ENCODE measurements at places on chromosomes 7 and 10.

DNA sequence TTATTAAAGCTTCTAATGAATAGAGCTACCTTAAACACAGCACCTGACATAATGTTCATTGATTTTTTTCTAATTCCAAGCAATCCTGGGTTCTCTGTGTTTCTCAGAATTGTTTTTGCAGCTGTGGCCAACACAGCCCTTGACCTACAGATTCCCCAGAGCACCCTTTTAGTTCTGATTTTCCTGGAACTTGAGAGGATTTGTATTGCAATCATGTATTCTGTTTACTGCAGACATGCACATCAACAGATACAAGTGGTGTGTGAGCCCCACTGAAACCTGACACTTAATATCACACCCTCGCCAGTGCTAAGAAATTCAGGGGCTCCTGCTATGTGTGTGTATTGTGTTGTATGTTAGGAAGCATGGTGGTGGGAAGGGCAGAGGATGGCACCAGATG is 344.2 kb upstream of the POM121L12 start:
- no peak for DNase-seq

DNA sequence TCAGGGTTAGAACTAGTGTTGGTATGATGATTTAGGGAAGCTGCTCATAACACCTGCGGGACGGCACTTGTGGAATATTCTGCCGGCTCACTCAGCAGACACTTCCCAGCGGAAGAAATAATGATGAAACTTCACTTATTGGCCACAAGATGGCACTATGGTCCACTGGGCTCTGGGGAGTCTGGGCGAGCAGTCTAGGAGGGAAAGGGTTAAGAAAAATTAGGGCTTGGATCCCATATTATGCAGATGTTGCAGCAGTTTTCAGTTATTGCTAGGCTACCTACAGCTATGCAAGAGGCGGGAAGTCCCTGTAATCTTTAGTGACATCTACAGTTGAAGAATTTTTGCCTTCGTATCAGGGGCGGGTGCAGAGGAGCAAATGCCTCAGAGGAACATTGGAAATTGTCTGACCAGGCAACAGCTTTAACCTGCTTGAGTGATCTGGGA is 238.7 kb upstream of the PRSS58 start:
- peak; percentile 68 for DNase-seq

- no peak for DNase-seq
These were observed 70.0 kb downstream of the PRKG1 start for GRCh38 chr10:51144161-51144781.

- no peak for DNase-seq
These were observed 31.2 kb downstream of the ERLIN1 start for GRCh38 chr10:100154666-100155065.

GRCh38 chr10:114767101-114767985 is 54.2 kb upstream of the FHIP2A start:
- DNase-seq = no peak

DNA sequence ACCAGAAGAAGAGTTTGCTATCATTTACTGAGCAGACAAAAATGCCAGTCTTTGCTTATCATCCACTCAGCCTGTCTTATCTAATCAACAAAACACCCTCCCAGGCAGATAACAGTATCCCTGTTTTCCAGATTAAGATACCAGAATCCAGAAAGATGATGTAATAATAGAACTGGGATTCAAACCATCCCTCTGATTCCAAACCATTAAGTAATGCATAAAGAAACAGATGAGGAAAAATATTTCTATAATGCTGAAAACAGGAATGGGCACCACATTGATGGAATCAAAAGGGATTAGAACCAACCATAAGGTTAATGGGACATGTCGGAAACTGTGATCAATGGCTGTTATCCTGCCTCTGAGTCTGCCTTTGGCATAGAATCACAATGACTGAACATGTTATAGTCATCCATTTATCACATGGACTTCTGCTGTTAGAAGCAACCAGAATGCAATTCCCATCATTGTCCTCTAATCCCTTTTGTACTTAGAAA is 92.1 kb upstream of the RSU1 start:
- DNase-seq = no peak

- no peak for DNase-seq
These were observed 66.7 kb downstream of the ARL4A start for GRCh38 chr7:12754179-12754578.

DNA sequence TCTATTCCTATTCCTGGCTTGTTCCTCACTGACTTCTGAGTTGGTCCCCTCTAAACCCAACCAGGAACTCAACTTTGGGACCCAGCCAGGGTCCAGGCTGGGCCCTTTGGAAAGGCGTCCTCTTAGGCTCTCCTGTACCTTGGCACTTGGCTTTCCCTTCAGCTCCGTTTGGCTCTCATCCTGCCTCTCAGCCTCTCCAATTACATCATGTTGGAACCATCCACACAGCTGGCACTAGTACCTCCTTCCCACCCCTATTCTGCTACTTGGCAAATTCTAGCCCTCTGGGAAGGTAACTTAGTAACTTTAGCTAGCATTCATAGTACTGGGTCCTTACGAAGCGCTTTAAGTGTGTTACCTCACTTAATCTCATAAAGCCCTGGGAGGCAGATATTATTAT is 205.3 kb upstream of the HABP2 start:
- no peak for DNase-seq

GRCh38 chr10:68235581-68235980 is 3.7 kb upstream of the ATOH7 start:
- DNase-seq = no peak

DNA sequence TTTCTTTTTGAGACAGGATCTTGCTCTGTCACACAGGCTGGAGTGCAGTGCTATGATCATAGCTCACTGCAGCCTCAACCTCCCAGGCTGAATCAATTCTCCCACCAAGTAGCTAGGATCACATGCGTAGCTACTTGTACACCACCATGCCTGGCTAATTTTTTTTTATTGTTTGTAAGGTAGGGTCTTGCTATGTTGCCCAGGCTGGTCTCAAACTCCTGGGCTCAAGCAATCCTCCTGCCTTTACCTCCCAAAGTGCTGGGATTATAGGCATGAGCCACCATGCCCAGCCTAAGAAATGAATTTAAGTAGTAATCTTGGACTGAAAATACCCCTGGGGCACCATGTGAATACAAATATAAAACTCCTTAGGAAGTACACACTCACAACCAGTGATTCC is 5.8 kb downstream of the NUDT13 start:
- no peak for DNase-seq

- no peak for DNase-seq
These were observed 468 bp upstream of the IRF5 start for GRCh38 chr7:128937271-128937646.

DNA sequence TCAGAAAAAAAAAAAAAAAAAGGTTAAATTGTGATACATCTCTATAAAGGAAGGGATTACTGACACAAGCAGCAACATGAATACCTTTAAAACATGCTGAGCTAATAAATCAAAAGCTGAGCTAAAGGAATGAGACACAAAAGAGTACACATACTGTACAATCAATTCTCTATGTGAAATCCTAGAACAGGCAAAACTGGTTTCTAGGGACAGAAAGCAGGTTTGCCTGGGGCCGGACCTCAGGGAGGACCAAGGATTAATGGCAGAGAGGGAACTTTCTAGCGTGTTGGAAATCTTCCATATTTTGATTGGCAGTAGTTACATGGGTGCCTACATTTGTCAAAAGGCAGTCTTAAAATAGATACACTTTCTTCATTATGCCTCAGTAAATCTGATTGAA is 52.5 kb downstream of the KLRG2 start:
- no peak for DNase-seq

- DNase-seq = no peak
These were observed 11.2 kb downstream of the NACAD start for GRCh38 chr7:45077579-45077978.

- no peak for DNase-seq
These were observed 500.9 kb upstream of the ZMIZ1 start for GRCh38 chr10:78567680-78568455.

DNA sequence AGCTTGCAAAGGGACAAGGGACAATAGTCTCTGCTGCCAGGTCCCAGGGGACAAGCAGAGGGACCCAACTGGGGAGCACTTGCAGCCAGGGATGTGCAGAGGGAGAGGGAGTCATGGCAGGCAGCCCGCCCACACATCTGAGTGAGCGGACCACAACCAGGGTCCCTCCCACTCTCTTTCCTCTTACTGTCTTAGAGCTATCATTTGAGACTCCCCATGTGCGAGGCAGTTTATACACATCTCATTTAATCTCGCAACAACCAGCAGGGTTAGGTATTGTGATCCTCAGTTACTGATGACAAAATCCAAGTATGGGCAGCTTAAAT is 70.2 kb downstream of the BEND7 start:
- no peak for DNase-seq

GRCh38 chr10:98077223-98077622 is 46.8 kb upstream of the CRTAC1 start:
- no peak for DNase-seq

DNA sequence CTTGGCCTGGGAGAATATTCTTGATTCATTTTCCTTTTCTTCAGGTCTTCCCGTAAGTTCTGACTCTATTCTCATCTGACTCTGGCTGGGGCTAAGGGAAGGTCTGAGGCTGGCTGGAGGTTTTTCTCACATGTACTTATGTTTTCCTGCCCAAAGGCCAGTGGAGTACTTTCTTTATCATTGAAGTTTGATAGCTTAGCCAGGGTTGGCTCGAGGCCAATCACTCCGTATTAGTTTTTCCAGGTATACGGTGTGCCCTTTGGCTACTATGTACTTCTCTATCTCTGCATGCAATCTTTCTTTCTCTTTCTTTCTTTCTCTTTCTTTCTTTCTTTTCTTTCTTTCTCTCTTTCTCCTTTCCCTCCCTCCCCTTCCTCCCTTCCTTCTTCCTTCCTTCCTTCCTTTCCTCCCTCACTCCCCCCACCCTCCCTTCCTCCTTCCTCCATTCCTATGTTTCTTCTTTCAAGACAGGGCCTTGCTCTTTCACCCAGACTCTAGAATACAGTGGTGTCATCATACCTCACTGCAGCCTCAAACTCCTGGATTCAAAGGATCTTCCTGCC is 26.8 kb upstream of the VKORC1L1 start:
- DNase-seq = no peak

DNA sequence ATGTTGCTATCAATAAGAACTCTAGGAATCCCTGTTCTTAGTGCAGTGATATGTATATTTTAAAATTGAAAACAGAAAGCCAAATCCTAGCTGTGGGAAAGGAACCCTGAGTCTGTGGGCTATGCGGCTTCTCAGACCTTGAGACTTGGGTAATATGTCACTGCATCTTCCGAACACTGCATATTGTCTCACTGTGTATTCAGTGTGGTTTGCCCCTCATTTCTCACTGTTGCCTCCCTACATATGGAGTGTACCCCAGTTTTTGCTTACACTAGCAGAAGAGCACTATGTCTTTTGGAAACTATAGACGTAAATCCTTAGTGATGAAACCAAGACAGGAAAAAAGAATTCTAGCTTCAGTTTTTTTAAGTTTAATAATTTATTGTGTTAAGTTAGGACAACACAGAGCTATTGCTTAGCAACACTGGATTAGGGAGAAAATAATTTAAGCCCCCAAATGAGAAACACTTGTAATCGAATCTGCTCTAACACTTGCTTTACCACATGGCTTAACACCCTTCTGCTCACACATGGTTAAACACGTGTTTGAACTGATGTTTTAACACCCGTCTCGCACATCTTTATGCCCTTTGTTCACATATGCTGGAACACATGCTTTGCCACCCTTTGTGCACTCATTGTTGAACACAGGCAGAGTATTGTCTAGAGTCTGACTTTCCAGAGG is 251.3 kb downstream of the VTI1A start:
- no peak for DNase-seq

DNA sequence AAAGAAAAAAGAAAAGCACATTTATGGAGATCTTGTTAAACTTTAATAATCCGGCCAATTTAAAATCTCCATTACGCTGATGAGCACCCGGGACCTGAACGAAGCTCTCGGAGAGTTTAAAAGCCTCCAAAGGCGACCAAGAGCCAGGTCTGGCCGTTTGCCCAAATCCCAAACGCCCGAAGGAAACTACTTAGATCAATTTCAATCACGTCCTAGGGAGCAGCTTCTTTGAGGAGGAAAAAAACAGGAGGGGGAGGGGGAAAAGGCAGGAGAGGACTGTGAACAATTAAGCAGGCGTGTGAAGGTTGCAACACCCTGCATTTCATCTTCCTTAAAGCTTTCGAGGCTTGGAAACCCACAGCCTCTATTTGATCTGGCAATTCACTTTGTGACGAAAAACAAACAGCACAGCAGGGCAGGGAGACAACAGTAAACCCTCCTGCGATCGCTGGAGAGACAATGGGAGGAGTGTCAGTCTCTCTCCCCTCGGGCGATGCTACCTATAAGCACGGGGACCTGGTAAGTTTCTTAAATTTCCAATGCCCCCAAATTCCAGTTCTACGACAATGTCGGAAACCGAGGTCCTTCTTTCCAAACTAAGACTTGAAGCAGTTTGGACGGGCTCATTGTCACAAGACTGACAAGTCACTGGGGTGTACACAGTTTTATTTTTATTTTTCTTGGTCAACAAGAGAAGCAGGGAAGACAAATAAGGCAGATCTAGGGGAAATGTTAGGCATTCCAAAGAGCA is 1.2 kb downstream of the KLF6 start:
- no peak for DNase-seq

- no peak for DNase-seq
These were observed 76.4 kb upstream of the FEZF1 start for GRCh38 chr7:122380992-122381391.

- no peak for DNase-seq
These were observed 6.2 kb upstream of the CH25H start for GRCh38 chr10:89213191-89213808.

Measured in hematopoietic multipotent progenitor cell (in vitro differentiated cells).